ENCODE measurements at places on chromosomes 12 and 14.

DNA sequence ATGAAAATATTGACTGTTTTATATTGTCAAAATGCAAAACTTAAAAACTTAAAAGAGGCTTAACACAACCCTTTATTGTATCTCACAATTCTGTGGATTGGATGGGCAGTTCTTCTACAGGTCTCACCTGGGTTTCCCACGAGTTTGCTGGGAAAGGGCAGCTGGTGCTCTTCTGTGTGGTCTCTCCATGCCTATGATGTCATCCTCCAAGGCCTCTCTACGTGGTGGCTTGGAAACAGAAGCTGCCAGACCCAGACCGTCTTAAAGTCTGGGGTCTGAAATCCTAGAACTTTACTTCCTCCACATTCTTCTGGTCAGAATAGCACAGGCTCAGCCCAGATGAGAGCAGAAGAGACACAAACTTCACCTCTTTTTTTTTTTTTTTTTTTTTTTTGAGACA lies 36.5 kb upstream of the KICS2 start:
- no peak for DNase-seq

- no peak for DNase-seq
Measured at GRCh38 chr12:24560192-24560775, 388.6 kb downstream of the BCAT1 start.

DNA sequence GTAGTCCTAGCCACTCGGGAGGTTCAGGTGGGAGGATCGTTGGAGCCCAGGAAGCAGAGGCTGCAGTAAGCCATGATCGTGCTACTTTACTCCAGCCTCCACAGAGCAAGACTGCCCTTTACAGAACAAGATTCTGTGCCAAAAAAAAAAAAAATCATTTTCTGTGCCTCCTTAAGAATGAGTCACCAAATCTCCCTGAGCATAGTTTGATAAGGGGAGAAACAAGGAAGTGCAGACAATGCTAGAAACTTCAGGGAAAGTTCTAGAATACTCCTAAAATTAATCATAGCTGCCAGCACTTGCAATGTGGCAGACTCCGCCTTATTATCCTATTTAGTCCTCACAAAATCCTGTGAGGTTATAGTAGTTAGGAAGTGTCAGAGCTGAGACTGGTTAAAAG lies 74.5 kb downstream of the KCNK10 start:
- DNase-seq: no peak

DNA sequence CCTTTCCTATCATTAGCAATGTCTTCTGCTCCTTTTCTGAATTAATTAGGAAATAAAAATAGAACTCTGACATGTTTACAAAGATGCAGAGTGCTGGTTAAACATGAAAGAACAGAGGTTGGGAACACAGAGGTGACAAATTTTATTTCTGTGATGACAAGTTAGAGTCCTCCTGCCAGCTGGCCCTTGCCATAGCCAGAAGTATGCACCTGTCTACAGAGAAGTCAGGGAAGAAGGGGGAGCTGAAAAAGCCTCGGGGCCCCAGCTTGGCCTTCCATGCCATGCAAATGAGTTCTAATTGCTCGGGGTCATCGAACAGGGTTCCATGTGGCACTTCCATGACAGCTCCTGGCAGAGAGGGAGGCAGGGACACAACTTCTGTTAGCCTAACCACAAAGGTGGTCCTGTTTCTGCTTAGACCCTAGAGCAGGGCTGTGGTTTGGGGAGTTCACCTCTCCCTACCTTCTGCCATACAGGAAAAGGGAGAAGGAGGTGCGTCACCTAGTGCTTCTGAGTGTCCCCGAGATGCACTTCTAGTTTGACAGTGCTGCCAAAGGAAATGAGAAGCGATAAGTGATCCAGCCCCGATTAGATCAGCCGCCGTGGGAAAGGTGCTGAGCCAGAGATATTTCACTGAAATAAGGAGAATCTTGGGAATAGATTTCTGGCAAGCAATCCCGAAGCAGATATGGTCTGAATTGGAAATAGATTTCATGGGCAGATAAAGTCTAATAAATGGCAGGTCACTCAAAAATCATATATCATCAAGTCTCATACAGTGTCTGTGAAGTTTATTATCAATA lies 155.8 kb upstream of the FOXN3 start:
- no peak for DNase-seq

GRCh38 chr14:76328457-76329137 lies 47.3 kb upstream of the ESRRB start:
- DNase-seq: no peak

- DNase-seq: peak; percentile 81
Measured at GRCh38 chr12:27969624-27970400, 2.7 kb downstream of the PTHLH start.

Measured in T47D (cell line).